NCI-H1694 treated with DMSO at 0.1 percent for 48 hours (cell line): ENCODE measurements at places on chromosomes 7 and 10.

GRCh38 chr7:117218700-117219099 is 104.2 kb downstream of the WNT2 start:
- DNase-seq: no peak

- DNase-seq: no peak
These were observed 15.0 kb upstream of the WDR86 start for GRCh38 chr7:151424799-151425198.

DNA sequence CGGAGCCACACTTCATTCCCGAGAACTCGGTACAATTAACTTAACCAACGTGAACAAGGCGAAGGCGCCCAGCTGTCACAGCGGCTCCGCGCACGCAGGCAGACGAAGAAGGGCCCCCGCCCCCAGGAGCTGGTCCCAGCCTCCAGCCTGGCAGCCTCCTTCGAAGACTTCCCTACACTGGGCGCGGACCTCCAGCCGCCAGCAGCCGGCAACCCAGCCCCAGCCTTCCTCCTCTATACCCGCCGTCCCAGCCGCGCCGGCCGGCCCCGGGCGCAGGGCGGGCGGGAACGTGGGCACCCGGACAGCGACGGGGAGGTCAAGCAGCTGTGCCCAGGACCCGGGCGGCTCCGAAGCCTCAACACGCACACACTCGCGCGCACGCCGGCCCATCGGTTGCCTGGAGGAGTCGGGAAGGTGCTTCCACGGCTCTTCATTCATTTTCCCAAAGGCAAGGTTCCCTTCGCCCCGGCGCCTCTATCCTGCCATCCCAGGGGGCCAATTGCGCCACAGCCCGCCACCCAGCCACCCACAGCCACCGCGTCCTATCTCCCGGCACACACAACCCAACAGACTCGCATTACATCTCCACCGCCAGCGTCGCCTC is 1.6 kb downstream of the CHST15 start:
- no peak for DNase-seq

- no peak for DNase-seq
These were observed 182.8 kb upstream of the BMPER start for GRCh38 chr7:33722383-33723101.

- no peak for DNase-seq
These were observed 3.3 kb downstream of the WIPF3 start for GRCh38 chr7:29809533-29810155.

DNA sequence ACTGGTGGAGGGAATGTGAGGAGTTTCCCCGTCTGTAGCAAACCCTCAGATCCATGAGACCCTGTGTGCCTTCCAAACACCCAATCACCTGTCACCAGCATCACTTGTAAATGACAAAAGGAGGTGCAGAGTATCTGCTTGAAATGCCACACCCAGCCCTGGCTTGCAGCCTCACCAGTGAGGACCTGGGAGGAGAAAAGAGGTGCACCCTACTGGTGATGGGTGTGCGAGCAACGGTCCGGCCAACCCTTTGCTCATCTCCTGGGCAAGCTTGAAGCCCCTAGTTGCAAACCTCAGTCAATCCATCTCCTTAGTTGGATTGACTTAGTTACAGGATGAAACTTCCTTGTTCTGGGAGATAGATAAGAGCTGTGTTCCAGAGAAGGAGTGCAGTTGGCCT is 62.4 kb upstream of the WAPL start:
- DNase-seq: no peak

GRCh38 chr10:112721080-112721698 is 228.9 kb upstream of the TCF7L2 start:
- no peak for DNase-seq

- no peak for DNase-seq
These were observed 43.2 kb upstream of the LRGUK start for GRCh38 chr7:134083766-134084487.
